Stimulated activated CD4-positive, alpha-beta T cell treated with anti-CD3 and anti-CD28 coated beads, TNF-alpha, amount 100 ng/mL, for 48 hours (primary cell): ENCODE measurements at places on chromosomes 12 and 14.
A peak's percentile ranks its signal among the peaks of the same experiment; 100 is the strongest.

DNA sequence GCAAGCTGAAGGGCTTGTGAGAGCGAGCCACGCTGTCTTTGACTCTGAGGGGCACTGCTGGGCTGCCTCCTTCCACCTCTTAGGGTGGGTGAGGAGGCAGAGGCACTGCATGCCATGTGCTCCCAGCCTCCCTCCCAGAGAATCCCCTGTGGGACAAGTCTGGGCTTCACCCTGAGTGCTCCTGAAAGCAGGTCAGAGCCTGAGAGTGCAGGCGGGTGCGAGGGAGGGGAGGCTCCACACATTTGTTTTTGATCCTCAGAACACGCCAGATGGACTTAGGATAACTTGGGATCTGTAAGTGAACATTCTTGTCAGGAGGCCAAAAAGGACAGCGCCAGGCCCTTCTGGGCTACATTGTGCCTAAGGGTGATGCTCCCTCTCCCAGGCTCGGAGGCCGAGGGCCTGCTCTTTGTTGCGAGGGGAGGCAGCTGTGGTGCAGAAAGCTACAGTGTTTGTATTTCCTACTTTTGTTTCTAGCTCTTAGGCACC lies 155.4 kb downstream of the TMX1 start:
- no peak for DNase-seq

- DNase-seq, result no peak
Observed at GRCh38 chr14:55450539-55450938, 10.1 kb upstream of the TBPL2 start.

- DNase-seq, result no peak
Observed at GRCh38 chr14:104219731-104220214, 81.4 kb downstream of the KIF26A start.

DNA sequence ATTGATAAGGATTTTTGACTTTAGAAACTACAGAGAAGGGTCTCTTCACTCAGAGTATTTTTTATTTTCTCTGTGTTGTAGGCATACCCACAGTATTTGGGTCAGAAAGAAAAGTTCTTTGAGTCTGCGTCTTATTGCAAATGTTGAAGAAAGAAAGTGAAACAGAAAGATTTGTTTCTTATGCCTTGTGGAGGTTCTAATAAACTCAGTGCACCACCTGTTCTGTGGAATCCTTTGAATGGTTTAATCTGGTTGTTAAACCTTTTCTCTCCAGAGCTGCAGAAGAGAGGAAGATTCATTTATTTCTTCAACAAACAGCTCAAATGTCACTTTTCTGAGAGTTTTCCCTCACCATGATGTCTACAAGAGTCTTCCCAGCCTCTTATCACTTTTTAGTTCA lies 146.6 kb upstream of the PLEKHG7 start:
- no peak for DNase-seq

DNA sequence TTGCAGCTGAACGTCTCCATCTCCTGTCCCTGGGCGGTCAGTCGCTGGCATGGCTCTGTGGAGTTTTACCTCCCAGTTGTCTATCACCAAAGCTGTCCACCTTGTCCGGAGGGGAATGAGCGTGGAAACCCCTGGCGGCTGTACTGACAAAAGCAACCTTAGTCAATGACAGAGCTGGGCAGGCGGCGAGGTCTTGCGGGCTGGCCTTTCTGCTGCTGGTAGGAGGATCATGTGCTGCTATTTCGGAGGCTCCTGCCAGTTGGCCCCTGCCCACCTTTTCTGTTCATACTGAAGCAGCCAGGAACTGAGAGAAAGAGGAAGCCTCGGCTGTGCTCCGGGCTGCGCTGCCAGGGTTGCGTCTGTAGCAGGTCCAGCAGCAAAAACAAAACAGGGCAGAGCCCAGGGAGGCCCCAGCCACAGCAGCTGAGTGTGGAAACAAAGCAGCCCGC lies 57.7 kb downstream of the HMGA2 start:
- DNase-seq, result no peak

DNA sequence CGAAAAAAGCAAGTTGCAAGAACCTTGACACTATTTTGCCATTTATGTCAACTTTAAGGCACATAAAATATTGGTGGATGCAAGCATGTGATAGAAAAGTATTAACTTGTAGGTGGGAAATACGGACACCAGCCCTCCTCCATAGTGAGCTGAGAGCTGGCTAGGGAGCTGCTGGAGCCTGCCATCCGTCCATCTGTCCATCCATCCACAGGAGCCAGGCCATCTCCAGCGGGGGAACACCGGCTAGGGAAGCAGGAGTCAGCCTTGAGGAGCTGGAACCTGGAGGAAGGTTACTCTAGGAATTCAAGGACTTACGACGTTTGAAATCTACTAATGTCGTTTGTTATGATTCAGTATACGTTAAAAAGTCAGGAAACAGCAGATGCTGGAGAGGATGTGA lies 120.7 kb upstream of the C14orf180 start:
- no peak for DNase-seq

DNA sequence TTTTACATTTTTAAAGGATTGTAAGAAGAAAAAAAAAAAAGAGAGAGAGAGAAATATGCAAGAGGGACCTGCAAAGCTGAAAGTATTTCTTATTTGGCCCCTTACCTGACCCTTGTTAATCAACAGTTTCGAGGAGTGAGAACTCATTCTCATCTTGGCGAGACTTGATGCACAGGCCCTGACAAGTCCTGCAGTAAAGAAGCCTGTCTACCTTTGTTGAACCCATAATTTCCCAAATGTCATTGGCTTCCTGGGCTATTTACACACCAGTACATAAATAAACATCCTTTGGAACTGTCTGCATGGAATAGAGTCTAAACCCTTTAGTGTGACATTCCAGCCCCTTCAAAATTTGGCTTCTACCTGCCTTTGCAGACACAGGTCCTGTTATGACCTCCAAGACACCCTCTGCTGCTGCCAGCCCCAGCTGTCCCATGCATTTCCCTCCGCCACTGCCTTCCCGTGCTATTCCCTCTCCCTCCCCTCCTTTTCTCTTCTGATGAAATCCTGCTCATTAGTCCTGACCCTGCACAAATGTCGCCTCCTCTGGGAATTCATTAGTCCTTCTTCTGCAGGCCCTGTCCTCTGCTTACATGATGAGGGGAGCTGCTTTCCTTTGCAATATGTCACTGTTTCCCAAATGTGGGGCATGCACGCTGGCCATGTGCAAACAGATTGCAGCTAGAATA lies 35.1 kb downstream of the MYL2 start:
- DNase-seq, result no peak

DNA sequence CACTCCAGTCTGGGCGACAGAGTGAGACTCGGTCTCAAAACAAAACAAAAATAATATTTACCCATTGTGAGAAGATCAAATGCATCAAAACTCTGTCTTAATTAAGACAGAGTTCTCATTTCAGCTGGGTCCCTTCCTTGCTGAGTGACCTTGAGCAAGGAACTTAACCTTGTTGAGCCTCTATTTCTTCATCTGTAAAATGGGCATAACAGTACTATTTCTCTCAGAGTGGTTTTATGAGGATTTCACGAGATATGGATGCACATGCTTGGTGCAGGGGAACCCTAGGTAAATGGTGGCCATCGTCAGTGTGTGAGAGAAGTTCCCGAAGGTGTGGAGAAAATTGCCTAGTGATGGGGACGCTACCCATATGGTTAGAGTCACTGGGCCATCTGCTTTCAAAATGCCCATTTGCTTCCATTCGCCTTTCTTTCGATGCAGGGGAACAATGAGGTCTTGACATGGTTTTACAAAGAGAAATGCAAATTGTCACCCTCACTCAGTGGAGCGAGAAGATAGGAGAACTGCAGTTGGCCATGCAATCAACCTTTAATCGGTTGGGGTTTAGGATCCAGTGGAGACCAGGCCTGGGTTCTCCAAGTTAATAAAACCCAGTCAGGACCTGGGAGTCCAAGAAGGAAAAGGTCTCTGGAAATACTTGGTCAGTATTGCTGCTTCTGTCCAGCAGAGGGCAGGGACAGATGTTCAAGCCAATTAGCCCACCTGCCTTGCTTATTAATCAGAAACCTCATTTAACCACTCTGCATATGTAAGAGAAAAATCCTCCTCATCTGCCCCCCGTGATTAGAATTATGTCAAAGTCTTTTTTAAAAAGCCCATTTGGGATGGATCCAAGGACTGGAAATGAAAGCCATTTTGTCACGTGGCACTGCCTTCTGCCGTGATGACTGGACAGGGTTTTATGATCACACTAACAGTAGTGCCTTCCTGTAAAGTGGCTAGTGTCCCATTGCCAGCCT lies 37.2 kb downstream of the CFAP251 start:
- DNase-seq, result no peak

- DNase-seq, result no peak
Observed at GRCh38 chr14:39319381-39319780, 85.7 kb downstream of the MIA2 start.

GRCh38 chr14:61570549-61571290 lies 124.6 kb upstream of the HIF1A start:
- no peak for DNase-seq

DNA sequence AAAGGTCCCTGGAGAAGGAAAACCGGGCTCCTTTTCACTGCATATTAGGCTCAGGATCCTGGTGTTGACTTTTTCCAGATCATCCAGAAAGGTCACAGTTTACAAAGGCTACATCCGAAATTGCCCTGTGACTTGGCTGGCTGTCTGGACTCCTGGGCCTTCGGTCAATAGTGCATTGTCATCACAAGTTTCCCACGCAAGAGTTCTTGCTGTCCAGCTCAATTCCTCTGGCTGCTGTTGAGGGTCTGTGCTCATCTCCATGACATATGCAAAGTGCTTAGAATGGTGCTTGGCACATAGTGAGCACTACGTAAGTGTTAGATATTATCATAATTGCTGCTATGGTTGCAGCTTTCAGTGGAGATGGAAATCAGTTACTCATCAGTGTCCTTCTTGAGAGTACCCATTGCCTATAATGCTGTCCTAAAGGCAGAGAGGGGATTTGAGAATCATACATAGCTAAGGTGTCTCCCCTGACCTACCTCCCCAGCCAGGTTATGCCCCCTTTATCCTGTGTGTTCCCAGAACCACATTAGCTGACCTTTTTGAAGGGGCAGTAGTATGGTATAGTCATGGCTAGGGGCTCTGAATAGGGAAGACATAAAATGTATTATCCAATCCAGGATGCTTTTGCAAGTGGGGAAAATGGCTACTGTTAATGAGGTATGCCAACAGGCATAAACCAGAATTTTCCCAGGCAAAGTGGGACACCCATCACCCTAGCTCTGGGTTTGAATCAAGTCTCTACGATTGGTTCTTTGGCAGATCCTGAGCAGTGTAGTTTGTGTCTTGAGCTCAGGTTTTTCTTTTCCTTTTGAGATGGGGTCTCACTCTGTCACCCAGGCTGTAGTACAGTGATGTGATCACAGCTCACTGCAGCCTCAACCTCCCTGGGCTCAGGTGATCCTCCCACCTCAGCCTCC lies 132.0 kb upstream of the CCND2 start:
- no peak for DNase-seq

- DNase-seq, result no peak
Observed at GRCh38 chr12:85653731-85654455, 182.3 kb downstream of the RASSF9 start.

- no peak for DNase-seq
Observed at GRCh38 chr12:6083601-6084000, 40.9 kb downstream of the VWF start.

- no peak for DNase-seq
Observed at GRCh38 chr14:96252999-96253539, 2.9 kb upstream of the BDKRB1 start.

GRCh38 chr12:40104461-40105264 lies 1.2 kb downstream of the SLC2A13 start:
- no peak for DNase-seq

- no peak for DNase-seq
Observed at GRCh38 chr14:74394549-74394948, 31.5 kb downstream of the SYNDIG1L start.

GRCh38 chr14:99543985-99544384 lies 60.0 kb downstream of the CCDC85C start:
- no peak for DNase-seq

DNA sequence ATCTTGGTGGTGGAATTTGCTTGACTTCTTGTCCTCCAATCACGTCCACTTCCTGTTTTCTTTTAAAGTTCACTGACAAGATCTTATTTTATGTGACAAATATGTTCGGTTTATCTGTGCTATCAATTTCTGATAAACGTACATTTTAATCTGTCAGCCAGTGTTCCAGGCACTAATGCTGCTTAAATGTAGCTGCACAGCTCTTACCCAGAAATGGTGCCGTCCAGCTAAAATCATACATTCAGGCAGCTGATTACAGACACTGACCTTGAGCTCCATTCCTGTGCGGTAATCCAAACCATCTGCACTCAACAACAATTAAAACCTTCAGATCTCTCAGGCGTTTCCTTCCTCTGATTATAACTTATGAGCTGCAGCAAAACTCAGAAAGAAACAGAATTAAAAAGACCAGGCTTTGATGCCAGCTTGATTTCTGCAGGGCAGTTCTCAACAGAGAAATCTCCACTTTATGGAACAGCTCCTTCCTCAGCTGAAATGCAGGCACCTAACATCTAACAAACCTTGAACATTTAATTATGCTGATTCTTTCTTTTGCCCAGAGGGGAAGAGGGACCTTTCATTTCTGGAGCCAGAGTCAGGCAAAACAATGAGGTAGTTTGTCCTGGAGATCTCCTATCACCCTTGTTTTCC lies 26.4 kb upstream of the RASSF3 start:
- no peak for DNase-seq

GRCh38 chr14:33767586-33768457 lies 183.1 kb downstream of the EGLN3 start:
- DNase-seq, result no peak

DNA sequence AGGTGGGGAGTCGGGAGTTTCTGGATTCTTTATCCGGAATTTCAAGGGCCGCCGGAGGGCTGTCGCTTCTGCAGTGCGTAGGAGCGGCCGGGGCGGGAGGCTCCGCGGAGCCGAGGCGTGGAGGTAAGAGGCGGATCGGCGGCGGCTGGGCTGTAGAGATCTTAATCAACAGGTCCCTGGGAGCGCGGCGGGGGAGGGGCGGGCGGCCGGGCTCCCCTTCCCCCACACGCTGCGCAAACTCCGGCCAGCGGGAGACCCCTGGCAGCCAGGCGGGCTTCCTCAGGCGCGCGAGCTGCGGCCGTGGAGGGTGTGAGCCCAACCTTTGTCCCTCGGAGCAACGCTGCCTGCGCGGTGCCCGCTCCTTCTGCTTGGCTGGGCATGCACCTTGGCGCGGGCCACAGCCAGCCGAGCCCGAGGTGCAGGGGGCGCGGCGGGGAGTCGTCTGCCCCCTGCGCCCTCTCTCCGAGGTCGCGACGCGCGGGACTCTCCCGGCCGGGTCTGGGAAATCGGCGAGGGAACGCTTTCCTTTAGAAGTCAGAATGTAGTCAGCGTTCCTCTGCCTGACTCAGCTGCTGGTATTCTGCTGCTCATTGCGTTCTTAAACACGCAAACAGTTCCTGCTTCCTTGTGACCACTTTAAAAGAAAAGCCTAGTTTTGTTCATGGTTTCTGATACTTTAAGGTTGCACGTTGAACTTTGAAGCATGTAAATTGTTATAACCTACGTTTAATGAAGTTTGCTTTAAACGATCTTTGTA lies at the start of gene PALS1:
Gene PALS1, plus strand, starts transcription at position 25 of the 757 bp plus-strand sequence. CDS start 37,736 bp downstream, outside the sequence.
- peak; percentile 17 for DNase-seq

DNA sequence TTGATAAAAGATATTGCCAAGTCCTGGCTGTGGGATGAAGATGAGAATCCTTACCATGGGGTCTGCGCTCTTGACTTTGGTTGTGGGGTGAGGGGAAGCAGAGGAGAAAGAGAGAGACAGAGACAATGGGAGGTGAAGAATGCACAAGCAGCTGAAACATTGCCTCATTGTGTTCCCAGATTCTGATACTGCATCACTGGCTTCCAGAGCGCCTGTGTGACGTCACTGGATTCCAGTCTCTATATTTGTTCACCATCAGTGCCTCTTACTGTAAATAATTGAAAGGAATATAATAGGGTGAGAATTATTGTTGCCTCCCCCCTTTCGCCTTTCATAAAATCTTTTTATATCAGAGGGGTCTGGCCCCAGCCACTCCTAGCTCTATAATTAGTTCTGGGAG lies 188.9 kb upstream of the NTF3 start:
- no peak for DNase-seq
